Smooth muscle cell of the brain vasculature (primary cell): ENCODE measurements at places on chromosomes 4 and X.
A peak's percentile ranks its signal among the peaks of the same experiment; 100 is the strongest.

DNA sequence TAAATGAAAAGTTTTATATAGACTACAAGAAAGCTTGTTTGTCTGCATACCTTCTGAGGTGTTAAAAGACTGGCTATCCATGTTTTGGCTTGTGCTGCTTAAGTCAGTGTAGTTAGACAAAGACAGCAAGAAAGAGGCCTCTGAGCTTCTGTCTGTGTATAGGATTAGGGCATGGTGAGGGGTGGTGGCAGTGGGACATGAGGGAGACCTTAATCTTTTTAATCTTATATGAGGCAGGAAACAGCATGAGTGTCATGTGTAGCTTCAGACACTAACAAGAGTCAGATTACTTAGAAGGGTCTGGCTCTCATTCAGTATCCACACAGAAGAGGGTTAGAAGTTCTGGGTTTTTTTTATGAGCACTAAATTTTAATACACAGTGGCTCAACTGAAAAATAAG, 213.3 kb downstream of the GABRG1 start:
- no peak for DNase-seq

GRCh38 chr4:147794787-147795413, 63.0 kb downstream of the ARHGAP10 start:
- no peak for DNase-seq

DNA sequence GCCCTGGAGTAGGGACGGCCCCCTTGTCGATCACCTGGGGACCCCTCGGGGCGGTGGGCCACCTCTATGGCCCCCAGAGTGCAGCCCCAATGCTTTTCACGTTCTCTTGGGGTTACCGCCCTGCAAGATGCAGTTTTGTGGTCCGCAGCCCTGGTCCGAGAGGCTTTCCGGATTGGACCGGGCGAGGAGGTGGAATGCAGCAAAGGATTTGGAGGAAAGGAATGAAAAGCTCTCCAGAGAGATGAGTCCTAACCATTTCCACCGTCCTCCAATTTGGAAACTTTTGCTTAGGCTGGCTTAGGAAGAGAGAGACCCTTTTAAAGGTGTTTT, 601 bp downstream of the SLC25A43 start:
- DNase-seq, result no peak

DNA sequence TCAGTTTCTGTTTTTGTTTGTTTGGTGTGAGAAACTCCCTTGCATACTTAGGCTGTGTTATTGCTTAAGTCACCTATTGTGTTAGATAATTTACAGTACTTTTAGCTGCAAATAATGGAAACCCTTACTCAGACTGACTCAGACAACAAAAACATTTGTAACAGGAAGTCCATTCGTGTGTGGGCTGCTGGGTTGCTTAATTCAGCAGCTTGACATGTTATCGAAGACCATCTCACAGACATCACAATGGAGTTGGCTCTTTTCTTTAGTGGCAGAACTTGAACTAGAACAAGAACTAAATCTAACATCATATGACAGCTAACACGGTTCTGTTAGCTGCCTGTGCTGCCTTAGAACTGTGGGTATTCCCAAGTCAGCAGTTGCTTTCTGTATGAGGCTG, 9.9 kb upstream of the GABRE start:
- DNase-seq, result no peak

DNA sequence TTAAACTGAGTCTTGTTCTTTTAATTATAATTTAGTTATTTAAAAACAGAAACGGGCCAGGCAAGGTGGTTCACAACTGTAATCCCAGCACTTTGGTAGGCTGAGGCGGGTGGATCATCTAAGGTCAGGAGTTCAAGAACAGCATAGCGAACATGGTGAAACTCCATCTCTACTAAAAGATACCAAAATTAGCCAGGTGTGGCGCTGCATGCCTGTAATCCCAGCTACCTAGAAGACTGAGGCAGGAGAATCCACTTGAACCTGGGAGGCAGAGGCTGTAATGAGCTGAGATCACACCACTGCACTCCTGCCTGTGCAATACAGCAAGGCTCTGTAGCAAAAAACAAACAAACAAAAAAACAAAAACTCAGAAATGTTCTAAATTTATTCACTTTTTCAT, 852.9 kb downstream of the TECRL start:
- no peak for DNase-seq

DNA sequence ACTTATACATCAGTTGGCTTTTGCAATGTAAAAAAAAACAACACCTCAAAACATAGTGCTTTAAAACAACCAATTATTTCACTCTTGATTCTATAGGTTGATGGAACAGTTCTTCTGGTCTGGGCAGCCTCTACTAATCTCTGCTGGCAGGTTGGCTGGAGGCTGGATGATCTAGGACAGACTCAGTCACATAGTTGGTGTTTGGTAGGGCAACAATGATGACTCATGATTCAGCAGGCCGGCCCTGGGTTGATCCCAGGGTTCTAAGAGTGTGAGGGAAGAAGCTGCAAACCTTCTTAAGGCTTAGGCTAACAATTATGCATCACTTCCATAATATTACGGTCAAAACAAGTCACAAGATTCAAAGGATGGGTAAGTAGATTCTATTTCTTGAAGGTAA, 558.2 kb downstream of the ZNF674 start:
- DNase-seq, result no peak

DNA sequence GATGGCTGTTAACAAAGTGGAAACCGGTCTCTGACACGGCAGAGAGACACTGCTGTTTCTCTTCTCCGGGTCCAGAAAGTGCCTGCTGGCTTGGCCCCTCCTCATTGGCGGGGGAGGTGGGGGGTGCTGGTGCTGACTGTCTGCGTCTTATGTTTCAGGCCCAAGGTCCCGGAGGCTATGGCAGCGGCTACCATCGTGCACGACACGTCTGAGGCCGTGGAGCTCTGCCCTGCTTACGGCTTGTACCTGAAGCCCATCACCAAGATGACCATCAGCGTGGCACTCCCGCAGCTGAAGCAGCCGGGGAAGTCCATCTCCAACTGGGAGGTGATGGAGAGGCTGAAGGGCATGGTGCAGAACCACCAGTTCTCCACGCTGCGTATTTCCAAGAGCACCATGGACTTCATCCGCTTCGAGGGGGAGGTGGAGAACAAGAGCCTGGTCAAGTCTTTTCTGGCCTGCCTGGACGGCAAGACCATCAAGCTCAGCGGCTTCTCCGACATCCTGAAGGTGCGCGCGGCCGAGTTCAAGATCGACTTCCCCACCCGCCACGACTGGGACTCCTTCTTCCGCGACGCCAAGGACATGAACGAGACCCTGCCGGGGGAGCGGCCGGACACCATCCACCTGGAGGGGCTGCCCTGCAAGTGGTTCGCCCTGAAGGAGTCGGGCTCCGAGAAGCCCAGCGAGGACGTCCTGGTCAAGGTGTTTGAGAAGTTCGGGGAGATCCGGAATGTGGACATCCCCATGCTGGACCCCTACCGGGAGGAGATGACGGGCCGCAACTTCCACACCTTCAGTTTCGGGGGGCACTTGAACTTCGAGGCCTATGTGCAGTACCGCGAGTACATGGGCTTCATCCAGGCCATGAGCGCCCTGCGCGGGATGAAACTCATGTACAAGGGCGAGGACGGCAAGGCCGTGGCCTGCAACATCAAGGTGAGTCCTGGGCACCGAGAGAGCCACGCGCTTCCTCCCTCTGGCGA, 2.2 kb downstream of the AKAP17A start:
- no peak for DNase-seq

- DNase-seq, result no peak
These were observed at the start of gene DOK7 for GRCh38 chr4:3462790-3463415. Gene DOK7, plus strand, starts transcription at chr4:3463306. Its CDS starts 70 bp downstream, at chr4:3463376.

DNA sequence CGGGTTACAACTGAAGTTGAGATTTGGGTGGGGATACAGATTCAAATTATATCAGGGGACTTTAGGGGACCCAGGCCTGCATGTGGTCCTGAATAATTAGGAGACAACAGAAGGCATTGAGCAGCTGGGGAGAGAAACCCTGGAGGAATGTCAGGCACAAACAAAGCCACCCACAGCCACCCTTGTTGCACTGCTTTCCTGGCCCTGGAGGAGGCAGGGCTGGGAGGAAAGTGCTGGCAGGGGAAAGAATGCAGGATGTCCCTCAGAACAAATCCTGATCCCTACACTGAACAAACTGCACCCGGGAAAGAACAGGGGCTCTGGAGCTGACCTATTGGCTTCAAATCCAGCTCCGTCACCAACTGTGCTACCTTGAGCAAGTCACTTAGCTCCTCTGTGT, 214.1 kb upstream of the ATP6AP2 start:
- DNase-seq, result no peak

- no peak for DNase-seq
These were observed 38.7 kb upstream of the THOC2 start for GRCh38 chrX:123771449-123772064.

DNA sequence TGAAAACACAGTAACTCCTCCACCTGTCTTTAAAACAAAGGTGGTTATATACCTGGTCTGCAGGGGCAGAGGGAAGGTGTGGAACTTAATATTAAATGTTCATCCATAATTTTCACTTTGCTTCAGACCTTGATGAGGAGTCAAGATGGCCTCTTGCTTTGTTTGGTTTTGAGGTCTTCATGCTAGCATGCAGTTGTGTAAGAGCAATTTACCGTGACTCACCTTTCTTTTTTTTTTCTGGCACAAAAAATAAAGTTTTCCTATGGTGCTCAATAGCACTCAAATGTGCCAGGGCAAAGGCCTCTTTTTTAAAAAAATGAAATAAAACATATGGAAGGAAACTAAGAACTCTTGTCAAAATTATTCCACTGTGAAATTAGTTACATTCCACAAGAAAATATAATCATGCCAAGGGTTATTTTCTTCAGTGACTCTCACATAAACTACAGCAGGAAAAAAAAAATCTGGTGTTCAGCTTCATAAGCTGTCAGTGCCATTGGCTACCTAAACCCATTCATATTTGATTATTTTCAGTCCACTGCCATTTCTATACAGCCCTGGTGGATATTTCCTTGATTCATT, 128.2 kb downstream of the SLC7A11 start:
- no peak for DNase-seq

- DNase-seq, result no peak
These were observed 1.7 kb downstream of the MAGEC3 start for GRCh38 chrX:141839856-141840255.

DNA sequence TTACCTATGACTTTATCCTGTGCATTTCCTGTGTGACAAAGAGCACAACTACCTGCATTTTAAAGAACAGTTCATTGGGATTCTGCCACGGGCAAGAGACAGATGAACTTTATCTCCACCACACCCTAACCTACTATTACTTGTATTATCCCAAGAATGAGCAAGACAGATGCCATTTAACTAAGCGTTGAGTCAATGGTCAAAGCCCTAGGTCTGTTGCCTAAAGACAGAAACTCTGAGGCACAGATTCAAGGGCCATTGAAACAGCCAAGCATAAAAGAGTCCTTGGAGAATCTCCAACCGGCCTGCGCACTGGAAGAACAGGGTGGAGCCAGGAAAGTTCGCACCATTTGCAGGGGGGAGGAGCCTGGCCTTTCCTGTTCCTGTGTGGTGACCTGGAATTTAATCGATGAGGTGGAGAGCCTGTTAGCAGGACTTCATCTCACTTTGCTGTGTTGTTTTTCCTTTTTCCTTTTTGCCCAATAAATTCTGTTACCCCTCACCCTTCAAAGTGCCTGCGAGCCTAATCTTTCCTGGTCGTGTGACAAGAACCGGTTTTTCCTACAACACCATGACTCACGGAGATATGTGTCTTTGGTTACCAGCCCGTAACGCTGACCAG, 146.4 kb upstream of the DIAPH2 start:
- no peak for DNase-seq

- DNase-seq, result no peak
These were observed 601.3 kb downstream of the SPRY1 start for GRCh38 chr4:123997776-123998449.

- no peak for DNase-seq
These were observed 66.4 kb downstream of the MOSPD2 start for GRCh38 chrX:14939644-14940043.

- no peak for DNase-seq
These were observed 42.5 kb upstream of the XIAP start for GRCh38 chrX:123817288-123817894.

DNA sequence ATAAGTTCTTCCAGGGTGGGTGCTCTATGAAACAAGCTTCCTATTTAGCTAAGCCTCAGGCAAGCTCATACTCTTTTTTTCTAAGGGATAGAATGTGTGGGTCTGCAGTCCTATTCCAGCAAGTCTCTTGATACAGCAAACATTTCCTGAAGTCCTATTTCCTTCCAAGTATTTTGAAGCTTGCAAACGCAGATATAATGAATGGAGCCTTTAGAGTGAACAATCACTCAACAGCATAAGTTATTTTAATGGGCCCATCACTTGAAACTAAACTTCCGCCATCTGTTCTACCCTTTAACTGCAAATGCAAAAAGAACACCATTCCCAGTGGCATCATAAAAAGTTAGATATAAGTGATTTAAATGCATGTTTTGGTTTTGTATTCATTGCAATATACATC, 108.3 kb upstream of the TAPT1 start:
- DNase-seq, result no peak

DNA sequence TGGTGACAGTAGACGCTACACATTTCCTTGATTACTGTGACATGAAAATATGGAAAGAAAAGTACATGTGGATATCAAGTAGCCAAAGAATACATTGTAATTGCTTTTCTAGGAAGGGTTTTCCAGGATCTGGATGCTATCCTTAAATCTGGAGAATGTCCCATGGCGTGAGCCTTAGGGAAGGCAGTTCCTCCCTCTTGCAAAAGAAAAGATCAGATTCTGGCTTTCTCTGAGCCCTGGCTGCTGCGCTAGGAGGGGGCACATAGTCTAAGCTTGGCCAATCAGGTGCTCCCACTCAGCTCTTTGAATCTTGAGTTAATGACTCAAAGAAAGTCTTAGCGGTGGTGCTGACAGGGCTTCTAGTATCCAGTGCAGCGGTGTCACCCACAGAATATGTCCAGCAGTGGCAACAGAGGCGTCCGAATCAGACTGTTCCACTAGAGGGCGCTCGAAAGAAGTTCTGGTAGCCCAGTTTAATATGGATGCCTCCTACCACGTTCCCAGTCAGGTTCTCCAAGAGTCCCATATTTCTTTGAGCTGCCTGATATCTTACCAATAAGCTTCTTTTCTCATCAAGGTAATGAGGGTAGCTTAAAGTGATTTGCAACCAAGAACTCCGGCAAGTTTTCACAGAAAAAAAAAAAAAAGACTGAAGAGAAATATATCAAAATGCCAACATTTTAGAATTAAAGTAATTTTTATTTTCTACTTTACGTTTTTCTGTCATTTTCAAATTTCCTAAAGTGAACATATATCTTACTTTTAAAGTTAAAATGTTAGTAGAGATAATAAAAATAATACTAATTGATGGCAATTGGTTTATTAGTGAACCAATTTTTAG, 213.4 kb upstream of the S100G start:
- DNase-seq, result peak; percentile 26

DNA sequence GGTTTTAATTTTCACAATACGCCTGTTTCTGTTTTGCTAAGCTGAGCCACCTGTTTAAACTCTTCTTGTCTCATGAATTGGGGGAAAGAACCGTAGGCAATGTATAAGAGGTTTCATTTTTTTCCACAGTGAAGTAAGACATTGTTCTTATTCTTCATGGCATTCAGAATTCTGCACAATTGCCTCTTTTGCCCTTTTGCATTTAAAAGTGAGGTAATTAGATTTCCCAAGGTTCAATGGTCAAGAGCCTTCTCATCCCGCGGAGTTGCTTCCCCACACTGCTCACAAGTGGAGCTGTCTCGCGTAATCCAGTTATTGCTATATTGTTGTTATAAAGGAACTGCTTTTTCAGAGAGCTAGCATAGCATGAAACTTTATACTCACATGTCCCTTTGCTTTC, 90.9 kb upstream of the SPRY1 start:
- no peak for DNase-seq

- no peak for DNase-seq
These were observed 32.9 kb downstream of the PIGG start for GRCh38 chr4:531721-532565.
